ENCODE measurements at places on chromosomes 11 and 22.

GRCh38 chr11:69912161-69912910 lies 93.1 kb upstream of the FGF3 start:
- DNase-seq: no peak

GRCh38 chr22:20000246-20001081 lies 16.2 kb downstream of the ARVCF start:
- DNase-seq: no peak

DNA sequence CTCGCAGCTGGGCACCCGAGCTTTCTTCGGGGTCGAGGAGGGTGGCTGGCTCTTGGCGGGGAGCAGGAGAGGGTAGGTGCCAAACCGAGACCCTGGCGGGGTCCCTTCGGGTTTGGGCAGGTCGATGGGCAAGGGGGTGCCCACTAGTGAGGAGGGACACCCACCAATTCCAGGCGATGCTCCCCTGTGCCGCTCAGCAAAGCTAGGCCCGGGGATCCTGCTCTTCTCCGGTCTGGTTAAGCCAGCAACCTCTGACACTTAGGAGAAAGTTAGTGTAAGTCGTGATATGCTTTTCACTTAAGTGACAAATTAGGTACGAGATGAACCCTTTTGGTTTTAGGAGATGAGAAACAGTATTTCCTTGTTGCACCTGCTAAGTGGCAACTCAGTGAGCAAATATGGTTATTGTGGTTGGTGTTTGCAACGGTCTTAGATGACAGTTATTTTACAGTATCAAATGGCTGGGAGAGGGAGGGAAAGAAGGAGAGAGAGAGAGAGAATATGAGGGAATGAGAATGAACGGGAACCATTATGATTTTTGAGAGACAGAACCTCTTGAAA lies 565 bp downstream of the NUCB2 start:
- no peak for DNase-seq

DNA sequence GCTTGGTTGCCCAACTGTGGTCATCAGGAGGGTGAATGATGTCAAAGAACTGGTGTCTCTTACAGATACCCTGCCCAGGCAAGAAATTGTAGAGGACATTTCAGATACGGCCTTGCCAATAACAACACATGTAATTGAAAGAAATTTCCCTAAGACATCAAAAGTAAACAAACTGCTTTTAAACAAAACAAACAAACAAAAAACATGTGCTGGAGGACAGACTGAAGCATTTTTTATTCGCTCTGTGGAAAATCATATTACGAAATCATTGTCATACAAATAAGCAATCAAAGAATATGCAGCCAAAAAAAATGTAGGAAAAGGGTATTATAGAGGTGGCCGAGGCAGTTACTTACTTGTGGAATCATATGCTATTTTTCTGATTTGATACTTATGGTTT lies 52.1 kb upstream of the MYEOV start:
- no peak for DNase-seq
